ENCODE measurements at places on chromosomes 13 and 19.
A peak's percentile ranks its signal among the peaks of the same experiment; 100 is the strongest.

DNA sequence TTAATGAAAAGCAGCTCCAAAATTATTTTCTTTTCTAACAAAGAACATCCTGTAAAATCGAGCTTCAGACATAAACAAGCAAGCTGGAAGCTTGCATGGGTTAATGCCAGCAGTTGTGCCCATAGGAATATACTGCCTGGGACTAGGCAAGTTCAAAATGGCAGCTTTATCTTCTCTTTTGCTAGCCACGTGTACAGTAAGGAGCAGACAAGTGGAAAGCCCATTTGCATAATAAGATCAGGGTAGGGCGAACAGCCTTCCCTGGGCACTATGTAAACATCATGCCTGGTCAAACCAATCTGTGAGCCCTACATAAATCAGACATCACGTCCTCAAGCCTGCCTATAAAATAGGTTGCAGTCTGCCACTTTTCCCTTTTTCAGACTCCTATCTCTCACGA, 489.7 kb downstream of the RFC3 start:
- DNase-seq = no peak

DNA sequence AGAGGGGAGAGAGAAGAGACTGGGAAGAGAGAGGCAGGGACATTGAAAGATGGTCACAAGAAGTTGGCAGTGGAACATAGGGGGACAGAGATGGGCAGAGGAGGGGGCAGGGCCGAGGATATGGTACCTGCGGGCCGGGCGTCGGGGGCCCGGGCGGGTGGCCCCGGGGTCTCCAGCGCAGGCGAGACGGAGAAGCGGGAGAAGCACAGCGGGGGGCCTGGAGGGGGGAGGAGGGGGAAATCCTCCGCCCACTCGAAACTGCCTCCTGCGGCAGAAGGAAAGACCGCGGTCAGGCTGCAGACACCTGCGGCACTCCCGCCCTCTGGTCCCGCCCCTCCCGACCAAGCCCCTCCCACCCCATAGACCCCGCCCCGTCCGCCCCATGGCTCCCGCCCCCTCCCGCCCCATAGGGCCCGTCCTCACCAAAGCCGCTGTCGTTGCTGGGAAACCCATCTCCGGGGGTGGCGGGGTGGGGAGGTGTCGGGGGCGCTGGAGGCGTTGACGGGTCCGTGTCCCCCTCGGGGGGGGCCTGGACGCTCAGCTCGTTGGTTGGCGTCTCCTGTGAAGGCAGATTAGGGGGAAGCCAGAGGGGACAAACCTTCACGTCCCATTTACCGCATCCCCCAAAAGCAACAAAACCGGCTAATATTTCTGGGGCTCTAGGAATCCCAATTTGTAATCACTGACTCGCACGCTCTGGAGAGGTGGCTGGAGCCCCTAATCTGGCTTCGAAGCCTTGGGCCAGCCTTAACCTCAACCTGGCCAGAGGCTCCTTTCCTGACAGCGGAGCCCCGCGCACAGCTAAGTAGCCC, 20.4 kb downstream of the LMTK3 start:
- DNase-seq = no peak

DNA sequence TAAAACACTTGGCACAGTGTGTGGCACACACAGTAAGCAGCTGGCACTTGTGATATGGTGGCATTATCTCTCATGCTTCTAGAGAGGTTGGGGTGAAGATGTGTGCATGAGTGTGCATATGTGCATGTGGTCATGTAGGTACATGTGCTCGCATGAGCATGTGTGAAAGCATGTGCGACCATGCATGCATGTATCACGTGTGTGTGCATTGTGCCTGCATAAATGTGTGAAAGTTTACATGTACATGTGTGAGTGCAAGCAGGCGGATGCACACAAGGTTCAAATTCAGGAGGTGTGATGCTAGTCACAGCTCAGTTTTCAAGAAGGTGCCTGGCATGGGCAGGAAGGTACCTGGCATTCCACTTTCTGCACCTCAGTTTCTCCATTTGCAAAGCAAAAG, 59.0 kb upstream of the UQCRFS1 start:
- DNase-seq = no peak

DNA sequence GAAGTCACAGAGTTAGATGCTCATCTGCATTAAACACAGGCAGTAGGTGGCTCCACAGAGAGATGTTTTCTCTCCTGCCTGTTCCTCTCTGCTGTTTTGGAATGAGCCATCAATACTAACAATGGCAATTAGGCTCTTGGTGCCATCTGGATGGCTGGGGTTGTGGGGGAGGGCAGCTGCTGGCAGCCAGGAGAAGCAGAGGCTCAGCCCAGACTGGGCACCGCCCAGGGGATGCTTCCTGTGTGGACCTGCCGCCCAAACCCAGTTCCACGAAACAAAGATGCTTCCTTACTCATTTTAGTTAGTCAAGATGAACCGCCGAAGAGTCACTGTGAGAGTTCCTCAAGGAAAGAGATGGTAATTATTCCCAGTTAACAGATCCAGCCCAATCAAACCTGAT, 50.8 kb upstream of the PCDH8 start:
- no peak for DNase-seq

- no peak for DNase-seq
Measured at GRCh38 chr13:112561478-112561877, 26.5 kb downstream of the TUBGCP3 start.

GRCh38 chr13:37059848-37060192, 332 bp upstream of the SUPT20H start:
- DNase-seq = no peak

GRCh38 chr13:60268203-60268555, 104.5 kb upstream of the DIAPH3 start:
- no peak for DNase-seq

DNA sequence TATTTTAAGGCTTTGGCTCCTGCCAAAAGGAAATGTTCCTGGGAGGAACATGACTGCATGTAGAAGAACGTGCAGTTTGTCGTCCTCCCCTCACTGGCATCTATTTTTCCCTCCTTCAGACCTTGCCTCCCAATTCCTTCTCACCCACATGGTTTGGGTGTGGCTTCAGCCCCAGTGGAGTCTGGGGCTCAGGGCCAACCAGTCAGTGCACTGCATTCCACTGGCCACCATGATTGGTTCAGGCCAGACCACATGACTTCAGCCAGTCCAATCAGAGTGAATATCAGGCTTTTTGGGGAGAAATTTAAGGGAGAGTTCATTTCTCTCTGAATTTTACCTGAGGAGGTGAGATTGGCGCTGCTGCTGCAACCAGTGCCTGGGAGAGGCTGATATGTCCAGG, 171.6 kb downstream of the ZIC5 start:
- peak; percentile 7 for DNase-seq

DNA sequence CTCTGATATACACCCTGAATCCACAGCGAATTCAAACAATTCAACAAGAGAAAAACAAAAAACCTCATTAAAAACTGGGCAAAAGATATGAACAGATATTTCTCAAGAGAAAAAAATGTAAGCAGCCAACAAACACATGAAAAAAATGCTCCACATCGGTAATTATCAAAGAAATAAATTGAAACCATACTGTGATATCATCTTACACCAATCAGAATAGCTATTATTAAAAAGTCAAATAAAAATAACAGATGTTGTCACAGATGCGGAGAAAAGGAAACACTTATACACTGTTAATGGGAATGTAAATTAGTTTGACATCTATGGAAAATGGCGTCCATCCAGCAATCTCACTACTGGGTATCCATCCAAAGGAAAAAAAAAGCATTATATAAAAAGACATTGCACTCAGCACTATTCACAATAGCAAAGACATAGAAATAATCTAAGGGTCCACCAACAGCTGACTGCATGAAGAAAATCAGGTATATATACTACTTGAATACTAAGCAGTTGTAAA, 1495.0 kb upstream of the PCDH20 start:
- no peak for DNase-seq

DNA sequence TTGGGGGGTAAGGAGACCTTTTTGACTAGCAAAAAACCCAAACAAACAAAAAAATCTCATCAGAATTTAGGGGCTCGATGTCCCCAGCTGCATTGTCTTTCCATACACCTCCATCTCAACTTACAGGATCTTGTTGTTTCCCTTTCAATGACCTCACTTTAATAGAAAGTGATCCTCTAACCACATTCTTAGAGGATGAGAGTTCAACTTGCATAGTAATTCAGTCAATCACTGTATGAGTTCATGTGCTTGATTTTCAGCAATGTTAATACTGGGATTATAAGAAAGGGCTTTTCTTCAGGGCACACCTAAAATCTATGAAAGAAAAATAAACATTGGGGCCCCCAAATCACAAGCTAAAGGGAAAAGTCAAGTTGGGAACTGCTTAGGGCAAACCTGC, 1512.0 kb downstream of the SLITRK1 start:
- no peak for DNase-seq

GRCh38 chr19:38264486-38265212, at the start of gene SPINT2:
Gene SPINT2, plus strand, starts transcription at chr19:38264573. Its CDS starts 320 bp downstream, at chr19:38264893.
- DNase-seq = no peak

- no peak for DNase-seq
Measured at GRCh38 chr19:41479757-41480191, 36.8 kb downstream of the ERICH4 start.

- DNase-seq = no peak
Measured at GRCh38 chr19:55325172-55325571, at the start of gene TMEM150B. Gene TMEM150B, minus strand, starts transcription at chr19:55325341. Its CDS starts 4,305 bp downstream, at chr19:55321036.

DNA sequence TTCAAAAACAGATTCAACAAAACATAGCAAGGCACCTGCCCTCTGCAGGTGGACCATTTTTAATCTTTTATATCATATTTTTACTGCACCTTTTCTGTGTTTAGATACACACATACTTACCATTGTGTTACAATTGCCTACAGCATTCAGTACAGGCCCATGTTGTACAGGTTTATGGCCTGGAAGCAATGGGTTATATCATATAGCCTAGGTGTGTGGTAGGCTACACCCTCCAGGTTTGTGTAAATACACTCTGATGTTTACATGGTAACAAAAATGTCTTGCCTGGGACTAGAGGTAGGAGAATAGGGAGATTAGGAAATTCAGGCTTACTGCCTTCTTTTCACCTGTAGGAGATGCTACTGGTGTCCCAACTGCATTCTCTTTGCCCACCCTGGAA, 8.2 kb upstream of the UBAC2 start:
- DNase-seq = no peak

- DNase-seq = no peak
Measured at GRCh38 chr19:7512400-7512851, 3.5 kb upstream of the ZNF358 start.

DNA sequence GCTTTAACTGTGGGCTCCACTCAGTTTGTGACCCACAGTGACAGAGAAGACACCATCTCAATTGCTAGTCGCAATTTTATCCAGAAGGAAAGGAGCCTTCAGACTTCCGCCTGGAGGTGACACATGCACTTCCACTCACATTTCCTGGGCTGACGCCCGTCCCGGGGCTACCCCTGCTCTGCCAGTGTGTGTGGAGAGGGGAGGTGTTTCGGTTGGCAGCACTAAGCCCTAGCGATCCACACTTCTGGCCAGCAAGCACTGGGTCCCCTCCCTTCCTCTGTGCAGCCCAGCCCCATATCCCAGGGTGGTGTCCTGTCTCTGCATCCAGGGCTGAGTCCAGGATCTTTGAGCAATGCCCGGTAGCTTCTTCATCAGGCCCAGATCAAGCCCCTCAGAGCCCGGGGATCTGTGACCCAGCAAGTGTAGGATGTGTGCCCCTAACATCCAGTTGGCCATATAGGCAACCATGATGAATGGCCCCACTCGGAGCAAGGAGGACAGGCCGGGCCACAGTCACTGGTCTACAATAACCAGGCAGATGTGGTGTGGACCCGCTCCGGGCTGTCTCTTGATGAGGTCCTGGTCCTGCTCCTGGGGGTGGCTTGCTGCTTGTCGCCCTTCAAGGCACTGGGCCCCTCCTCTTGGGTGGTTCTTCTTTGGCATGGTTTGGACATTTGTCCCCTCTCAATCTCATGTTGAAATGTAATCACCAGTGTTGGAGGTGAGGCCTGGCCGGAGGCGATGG, 141.9 kb upstream of the SPACA7 start:
- no peak for DNase-seq

DNA sequence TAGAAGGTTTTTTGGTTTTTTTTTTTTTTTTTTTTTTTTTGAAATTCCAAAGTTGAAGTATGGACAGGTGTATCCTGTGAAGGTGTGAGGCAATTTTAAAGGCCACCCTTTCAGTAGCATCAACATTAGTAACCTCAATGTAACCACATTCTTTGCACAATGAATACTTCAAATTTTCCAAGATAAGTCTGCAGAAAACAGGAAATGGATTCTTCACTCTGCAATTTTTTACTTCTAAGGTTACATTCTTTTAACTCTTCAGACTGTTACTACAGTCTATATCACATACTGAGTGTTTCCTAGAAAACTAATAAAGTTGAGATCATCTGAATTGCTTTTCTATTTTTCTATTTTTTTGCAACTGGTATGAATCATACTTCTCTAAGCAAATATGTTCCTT, 569.0 kb upstream of the GPC6 start:
- no peak for DNase-seq

DNA sequence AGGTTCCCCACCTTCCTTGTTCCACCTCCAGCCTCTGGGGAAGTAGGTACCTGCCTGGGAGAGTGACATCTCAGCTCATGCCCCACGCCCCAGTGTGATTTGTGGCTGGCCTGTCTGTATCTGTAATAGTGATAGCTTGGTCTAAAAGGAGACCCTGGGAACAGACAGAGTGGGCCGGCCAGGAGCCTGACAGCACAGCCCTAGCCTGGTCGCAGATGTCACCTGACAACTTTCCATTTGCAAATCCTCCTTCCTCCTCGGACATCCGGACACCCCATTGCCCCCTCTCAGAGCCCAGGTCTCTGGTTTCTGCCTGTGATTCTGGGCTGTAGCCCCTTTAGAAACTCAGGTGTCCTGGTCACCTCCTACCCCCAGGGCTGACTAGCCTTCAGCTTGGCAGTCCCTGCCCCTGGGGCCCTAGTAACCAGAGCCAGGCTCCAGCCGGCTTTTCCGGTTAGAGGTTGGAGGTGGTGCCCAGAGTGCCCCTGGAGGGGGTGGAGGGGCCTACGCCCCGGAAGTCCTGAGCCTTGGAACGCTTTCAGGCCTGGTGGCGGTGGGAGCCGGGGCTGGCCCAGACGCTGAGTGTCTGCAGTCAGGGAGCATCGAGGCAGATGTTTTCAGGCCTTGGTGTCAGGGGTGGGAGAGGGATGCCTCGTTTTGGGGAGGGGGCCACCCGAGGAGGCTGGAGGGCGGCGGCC, 6.5 kb downstream of the LRRC8E start:
- DNase-seq = no peak

GRCh38 chr13:77177646-77178045, 149.2 kb downstream of the MYCBP2 start:
- no peak for DNase-seq

DNA sequence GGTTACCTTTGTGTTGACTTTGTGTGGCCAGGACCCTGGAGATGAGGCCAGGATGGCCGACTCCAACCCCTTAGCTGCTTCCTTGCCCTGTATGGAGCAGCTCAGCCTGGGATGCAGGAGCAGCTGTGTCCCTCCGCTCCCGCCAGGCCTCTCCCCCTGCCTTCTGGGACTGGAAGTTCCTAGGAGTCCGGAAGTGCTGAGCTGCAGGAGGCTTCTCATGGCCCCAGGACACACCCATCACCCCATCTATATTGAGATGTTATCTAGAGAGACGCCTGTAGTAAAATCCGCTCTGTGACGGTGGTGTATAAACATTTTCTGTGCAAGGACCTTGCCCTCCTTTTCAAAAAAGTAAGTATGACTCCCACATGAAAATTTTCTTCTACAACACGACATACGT, 27.0 kb downstream of the WTIP start:
- DNase-seq = no peak

GRCh38 chr19:53553156-53553555, 15.2 kb downstream of the ZNF331 start:
- no peak for DNase-seq

- no peak for DNase-seq
Measured at GRCh38 chr13:48125794-48126228, 30.9 kb upstream of the MED4 start.

- DNase-seq = no peak
Measured at GRCh38 chr13:40809471-40809870, 20.1 kb downstream of the SLC25A15 start.

Data from MG63 (cell line).